ENCODE measurements at places on chromosomes 1 and 21.
A peak's percentile ranks its signal among the peaks of the same experiment; 100 is the strongest.

- DNase-seq: peak; percentile 46
Observed at GRCh38 chr1:52669696-52670095, 28.5 kb downstream of the COA7 start.

GRCh38 chr21:26047279-26047967 lies 123.1 kb downstream of the APP start:
- no peak for DNase-seq

- no peak for DNase-seq
Observed at GRCh38 chr1:40532844-40533424, 1.5 kb downstream of the ZNF684 start.

- no peak for DNase-seq
Observed at GRCh38 chr1:213908521-213908920, 79.3 kb upstream of the PROX1 start.

DNA sequence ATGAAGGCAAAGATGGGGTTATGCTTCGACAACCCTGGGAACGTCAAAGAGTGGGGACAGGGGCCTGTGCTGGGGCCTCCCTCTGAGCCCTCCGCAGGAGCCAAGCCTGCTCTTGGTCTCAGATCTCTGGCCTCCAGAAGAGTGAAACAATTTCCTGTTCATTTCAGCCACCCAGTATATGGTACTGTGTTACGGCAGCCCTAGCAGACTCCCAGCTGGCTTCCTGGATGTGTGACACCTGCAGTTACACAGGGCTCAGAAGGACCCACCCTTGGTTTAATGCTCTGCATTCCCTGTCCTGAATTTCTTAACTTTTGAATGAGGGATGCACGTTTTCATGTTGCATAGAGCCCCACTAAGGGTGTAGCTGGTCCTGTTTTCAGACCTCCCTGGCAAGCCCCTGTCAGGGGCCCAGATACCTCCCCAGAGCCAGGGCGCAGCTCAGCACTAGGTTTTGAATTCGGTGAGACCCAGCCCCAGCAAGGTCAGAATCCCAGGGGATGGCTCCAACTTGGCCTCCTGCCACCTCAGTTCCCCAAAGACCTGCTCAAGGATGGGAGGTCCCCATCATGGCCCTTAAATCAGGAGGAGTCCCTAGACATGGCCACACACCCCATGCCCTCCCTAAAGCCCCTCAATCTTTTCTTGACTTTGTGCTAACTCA lies 79.0 kb upstream of the IFFO2 start:
- DNase-seq: no peak

- no peak for DNase-seq
Observed at GRCh38 chr21:41973861-41974751, 20.3 kb upstream of the C2CD2 start.

DNA sequence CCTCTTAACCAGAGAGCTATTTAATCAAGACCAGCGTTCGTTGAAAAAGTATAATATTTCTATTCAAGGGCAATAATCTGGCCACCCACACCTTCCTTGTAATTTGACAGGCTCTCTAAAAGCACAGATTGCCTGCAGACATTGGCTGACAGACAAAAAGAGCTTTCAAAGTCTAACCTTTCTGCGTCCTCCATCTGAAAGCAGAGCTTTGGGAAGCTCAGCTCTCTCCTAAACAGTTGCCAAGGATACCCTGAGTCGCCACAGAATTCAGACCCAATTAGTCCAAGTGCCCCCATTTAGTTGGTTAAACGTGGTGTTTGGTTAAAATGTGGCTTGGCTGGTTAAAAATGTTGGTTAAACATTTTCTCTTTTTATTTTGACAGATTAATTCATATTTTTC lies 33.7 kb upstream of the PLA2G2C start:
- no peak for DNase-seq

DNA sequence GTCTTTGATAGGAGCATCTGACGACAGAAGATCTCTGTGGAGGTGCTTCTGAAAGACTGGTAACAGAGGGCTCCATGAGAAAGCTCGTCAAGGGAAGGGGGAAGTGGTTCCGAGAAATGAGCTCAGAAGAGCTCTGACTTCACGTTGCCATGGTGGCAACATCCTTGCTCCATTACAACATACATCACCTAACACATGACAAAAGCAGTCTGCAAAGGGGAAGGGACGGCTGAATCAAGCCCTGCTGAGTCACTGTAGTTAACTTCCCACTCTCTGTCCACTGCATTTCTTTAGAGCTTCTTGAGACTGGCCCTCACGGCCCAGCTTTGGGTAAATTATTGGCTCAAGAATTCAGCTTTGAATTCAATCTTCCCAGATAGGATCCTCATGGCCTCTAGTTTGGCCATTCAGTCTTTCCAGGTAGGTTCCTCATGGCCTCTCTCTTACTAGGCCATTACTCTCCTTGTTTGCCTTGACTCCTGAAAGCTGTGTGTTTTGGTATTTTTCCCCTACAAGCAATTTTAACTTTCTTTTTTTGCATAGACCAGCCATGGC lies 88.0 kb upstream of the ZNF648 start:
- DNase-seq: peak; percentile 89

DNA sequence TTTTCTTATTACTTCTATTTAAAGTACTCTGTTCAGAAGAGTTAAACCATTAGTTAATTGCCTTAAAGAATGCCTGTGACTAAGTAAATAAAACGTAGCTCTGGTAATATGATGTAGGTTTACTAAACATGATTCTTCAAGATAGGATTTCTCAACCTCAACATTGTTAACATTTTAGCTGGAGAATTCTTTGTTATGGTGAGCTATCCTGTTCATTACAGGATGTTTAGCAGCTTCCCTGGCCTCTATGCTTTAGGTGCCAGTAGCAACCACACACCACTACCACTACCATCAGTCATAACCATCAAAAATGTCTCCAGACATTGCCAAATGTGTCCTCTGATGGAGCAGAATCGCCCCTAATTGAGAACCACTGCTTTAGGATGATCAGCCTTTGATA lies 10.7 kb downstream of the RPF1 start:
- no peak for DNase-seq

DNA sequence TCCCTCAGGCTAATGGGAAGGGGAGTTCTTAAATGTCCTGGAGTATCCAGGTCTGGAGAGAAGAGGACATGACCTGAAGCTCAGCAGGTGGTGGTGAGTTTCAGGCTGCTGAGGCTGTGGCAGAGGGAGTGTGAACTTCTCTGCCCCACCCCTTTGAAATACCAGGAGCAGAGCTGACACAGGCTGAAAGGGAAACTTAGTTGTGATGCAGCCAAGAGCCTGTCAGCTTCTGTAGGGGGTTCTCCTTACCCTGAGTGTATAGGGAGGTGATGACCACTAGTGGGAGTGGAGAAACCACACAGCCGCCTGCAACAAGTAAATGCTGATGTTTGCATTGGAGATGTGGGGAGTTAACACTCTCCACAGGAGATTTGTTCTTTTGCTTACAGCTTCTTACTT lies 152.3 kb downstream of the FCRL5 start:
- no peak for DNase-seq
